OCI-M1 (cell line): ENCODE measurements at places on chromosomes 2 and 18.

DNA sequence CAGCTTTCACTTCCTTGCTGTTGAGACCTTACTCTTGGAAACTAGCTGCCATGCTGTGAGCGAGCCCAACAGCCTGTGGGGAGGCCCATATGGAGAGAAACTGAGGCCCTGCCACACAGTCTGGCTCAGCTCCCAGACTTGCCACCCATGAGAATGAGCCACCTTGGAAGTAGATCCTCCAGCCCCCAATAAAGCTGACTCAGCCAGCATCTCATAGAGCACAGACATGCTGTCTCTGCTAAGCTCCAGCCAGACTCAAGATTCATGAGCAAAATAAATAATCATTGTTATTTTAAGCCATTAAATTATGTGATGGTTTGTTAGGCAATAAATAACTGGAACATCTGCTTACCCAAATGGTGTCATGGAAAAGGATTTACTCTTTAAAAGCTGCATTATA, 53.6 kb upstream of the DDX18 start:
- no peak for DNase-seq

- DNase-seq = no peak
These were observed 34.7 kb downstream of the CFAP53 start for GRCh38 chr18:50231621-50232020.

DNA sequence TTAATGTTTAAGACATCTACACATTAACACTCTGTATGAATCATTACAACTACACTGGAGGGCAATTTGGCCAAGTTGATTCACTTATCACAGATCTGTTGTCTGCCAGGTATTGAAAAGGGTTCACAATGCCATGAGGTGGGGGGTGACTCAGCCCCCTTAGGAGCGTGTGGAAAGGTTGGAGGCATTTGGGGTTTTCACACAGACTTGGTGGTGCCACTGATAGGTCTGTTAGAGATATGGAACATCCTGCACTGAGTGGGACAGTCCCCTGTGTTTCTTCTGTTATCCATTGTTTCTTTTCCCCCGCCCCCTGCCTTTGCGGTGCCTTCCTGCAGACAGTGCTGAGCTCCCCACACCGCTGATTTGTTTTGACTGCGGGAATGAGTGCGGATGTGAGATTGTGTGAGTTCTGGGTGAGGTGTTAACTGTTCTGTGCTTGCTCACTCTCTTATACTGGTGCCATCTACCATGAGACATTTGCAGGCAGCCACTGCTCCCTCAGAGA, 9.3 kb upstream of the TSN start:
- no peak for DNase-seq

GRCh38 chr2:30110773-30111172, 36.0 kb upstream of the YPEL5 start:
- DNase-seq = no peak

GRCh38 chr18:493986-494983, 6.2 kb downstream of the COLEC12 start:
- no peak for DNase-seq

DNA sequence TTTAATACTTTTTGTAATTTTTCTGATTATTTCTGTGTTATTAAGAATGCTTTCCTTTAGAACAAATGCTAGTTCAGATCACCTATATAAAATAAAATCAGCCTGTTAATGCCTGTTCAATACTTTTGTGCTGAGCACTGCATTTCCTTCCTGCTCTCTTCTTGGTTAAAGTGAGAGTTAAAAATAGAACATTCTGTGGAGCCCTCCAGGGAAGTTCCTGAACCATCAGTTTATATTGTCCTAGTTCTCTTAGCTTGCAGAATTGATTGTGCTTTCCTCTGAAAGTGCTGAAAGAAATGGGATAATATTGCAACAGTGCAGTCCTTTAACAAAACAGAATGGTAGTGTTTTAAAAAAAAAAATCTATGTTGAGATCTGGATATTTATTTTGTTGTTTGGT, 74.6 kb upstream of the UBXN4 start:
- no peak for DNase-seq

GRCh38 chr2:75801234-75801982, 90.7 kb upstream of the GCFC2 start:
- DNase-seq = no peak

- DNase-seq = no peak
These were observed 90.1 kb upstream of the NOL4 start for GRCh38 chr18:34314847-34315246.
